ENCODE measurements at places on chromosomes 6 and 20. TPM values are rescaled to one million over a fixed set of nuclear protein-coding genes. Genes with fewer than 3 reads are reported as not detected.

DNA sequence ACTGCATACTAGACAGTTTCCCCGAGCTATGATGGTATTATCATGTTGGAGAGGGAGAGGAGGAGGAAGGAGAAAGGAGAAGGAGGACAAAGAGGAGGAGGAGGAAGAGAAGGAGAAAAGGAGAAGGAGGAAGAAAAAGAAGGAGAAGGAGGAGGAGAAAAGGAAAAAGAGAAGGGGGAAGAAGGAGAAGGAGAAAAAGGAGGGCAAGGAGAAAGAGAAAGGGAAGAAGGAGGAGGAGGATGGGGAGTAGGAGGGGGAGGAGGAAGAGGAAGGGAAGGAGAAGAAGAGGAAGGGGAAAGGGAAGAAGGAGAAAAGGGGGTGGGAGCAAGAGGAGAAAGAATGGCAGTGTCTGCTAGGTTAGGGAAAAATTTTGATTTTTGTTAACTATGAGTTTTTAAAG lies 35.1 kb upstream of the PRELID3B start:
- DNase-seq = no peak

GRCh38 chr20:5127859-5128424 lies 1.1 kb downstream of the CDS2 start:
- DNase-seq = no peak

GRCh38 chr20:24653306-24653705 lies 183.9 kb downstream of the SYNDIG1 start:
- no peak for DNase-seq

The EDN1 gene
- total RNA-seq = 19.6 TPM

- DNase-seq = no peak
Observed at GRCh38 chr6:154617175-154617574, 106.7 kb upstream of the CNKSR3 start.

The PROKR2 gene
- not detected for total RNA-seq

DNA sequence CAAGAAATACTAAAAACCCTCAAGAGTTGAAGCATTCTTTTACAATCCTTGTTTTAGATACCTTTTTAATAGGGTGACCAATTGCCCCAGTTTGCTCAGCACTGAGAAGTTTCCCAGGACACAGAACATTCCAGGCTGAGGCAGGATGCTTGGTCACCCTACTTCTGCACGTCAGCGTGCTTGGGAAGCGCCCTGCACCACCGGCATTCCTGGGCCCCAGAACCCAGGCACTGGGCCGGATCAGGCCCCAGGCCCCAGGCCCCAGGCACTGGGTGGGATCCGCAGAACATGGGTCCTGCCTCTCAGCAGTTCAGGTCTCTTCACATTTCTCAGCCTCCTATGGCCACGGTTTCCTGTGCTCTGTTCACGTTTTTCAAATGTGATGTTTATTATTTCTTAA lies 213.8 kb upstream of the QKI start:
- DNase-seq = no peak

DNA sequence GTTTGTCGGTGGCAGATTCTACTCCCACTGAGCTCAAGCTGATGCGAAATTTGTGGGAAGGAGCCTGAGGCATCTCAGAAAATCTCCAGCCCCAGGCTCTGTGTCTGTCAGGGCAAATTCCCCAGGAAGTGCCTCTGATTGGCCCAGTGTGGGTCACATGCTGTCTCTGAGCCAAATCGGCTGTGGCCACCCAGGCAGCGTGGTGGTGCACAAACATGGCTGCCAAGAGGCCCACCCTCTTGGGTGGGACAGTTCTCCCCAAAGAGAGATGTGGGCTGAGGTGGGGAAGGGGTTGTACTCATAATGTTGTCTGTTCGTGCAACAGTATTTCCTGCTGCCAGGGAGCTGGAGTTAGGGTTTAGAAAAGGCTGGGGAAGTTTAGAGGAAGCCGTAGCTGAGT lies 130.6 kb downstream of the BMP7 start:
- no peak for DNase-seq

- DNase-seq = no peak
Observed at GRCh38 chr6:134729561-134729960, 220.3 kb downstream of the ALDH8A1 start.

The MEP1A gene
- total RNA-seq = 0.30 TPM

GRCh38 chr6:44042989-44043478 lies 84.2 kb downstream of the MRPL14 start:
- DNase-seq = peak; percentile 52

DNA sequence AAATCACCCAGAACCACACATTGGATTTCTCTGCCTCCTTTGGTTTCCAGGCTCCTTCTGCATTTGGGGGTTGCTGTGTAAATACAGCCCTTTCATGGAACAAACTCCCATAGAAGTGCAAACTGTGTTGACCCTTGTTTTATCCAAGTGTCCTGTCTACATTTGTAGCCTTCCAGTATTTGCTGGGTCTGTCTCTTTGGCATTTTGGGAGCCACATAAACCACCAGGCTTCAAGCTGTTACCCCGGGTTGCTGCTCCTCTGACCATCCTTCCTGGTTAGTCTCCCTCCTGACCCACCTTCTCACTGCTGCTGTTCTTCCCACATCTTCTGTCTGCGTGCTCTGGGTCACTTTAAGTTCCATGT lies 7.6 kb upstream of the MTHFD1L start:
- no peak for DNase-seq

- DNase-seq = no peak
Observed at GRCh38 chr6:148021165-148021564, 321.5 kb upstream of the SASH1 start.

All from suprapubic skin (tissue), 4 donors.